CD8-positive, alpha-beta memory T cell (primary cell): ENCODE measurements at places on chromosomes 3 and 15.

- H3K36me3 ChIP-seq = no peaks in the 10 kb centered on the region
- H3K4me3 ChIP-seq = no peak overlapping the region
- H3K4me1 ChIP-seq = peaks cover 58% of the 10 kb centered on the region
Observed at GRCh38 chr3:18723206-18723810, 298.2 kb upstream of the SATB1 start.

- no peaks in the 10 kb centered on the region for H3K4me1 ChIP-seq
- H3K36me3 ChIP-seq = no peaks in the 10 kb centered on the region
- no peak overlapping the region for H3K27ac ChIP-seq
- no peak for DNase-seq
Observed at GRCh38 chr3:190356246-190356645, 31.7 kb upstream of the CLDN16 start.

DNA sequence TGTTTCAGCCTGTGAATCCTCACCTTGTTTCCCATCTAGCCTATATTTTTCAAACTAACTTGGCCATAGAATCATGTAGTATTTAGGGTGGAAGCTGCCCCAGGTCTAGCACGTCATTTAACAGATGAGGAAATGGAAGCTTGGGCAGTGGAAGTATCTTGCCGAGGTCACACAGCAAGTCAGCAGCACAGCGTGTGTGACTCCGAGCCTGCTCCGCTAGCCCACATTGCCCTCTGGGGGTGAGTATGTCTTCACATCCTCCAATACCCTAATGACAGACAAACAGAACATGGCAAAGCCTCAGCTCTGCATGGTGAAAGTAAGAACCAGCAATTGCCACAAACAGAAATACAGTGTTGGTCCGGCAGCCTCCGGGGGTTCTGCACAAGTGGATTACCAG lies 2.2 kb upstream of the CCR5 start:
- peak; percentile 61 for DNase-seq
- peak overlapping the region; percentile 22 for H3K27ac ChIP-seq
- no peaks in the 10 kb centered on the region for H3K27me3 ChIP-seq
- H3K36me3 ChIP-seq = no peaks in the 10 kb centered on the region
- peaks cover 48% of the 10 kb centered on the region for H3K4me1 ChIP-seq
- no peak overlapping the region for H3K4me3 ChIP-seq

- H3K4me3 ChIP-seq = no peak overlapping the region
- H3K27me3 ChIP-seq = no peaks in the 10 kb centered on the region
- H3K4me1 ChIP-seq = no peaks in the 10 kb centered on the region
Observed at GRCh38 chr15:93861956-93862741, 369.2 kb upstream of the MCTP2 start.

DNA sequence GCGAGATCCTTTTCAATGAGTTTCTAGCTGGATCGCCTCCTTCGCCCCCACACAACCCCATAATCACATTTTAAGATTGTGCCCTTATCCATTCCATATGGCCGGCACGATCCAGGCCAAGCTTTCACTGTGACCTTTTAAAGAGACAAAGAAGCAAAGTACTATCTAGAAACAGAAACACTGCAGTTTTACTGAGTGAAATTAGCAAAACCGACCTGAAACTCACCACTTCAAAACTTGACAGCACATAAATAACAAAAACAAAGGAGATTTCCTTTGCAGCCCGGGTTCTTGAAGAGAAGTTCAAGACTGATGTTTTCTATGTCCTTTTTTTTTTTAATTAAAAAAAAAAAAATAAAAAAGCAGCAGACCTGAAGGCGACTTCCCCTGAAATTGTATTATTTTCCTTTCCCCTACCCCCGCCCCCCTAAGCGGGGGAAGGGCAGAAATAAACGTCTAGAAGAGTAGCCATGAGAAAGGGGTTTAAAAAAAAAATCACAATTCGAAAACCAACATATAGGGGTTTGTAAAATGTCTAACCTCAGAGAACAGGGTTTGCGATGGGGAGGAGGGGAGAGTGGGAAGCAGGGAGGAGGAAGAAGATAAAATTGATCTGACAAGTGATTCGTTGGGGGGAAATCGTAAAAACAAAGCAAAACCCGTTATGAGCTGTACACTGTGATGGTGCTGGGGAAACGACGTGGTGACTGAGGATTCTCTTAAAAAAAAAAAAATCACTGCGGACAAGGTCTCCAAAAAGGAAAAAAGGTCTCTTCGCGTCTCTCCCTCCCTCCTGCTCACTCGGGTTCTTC lies 1.5 kb downstream of the SATB1 start:
- peak; percentile 63 for DNase-seq
- peaks cover 54% of the 10 kb centered on the region for H3K4me1 ChIP-seq
- no peaks in the 10 kb centered on the region for H3K36me3 ChIP-seq
- peak overlapping the region; percentile 80 for H3K4me3 ChIP-seq

GRCh38 chr15:70863450-70864218 lies 9.7 kb upstream of the LARP6 start:
- no peaks in the 10 kb centered on the region for H3K36me3 ChIP-seq
- H3K27me3 ChIP-seq = no peaks in the 10 kb centered on the region
- H3K27ac ChIP-seq = no peak overlapping the region
- H3K4me1 ChIP-seq = no peaks in the 10 kb centered on the region

GRCh38 chr3:151037746-151038477 lies 47.6 kb upstream of the MED12L start:
- no peak for DNase-seq
- no peaks in the 10 kb centered on the region for H3K27me3 ChIP-seq
- H3K36me3 ChIP-seq = no peaks in the 10 kb centered on the region
- no peak overlapping the region for H3K4me3 ChIP-seq

GRCh38 chr3:132840201-132840700 lies 118.0 kb upstream of the NPHP3 start:
- no peak overlapping the region for H3K4me3 ChIP-seq
- no peaks in the 10 kb centered on the region for H3K27me3 ChIP-seq
- H3K4me1 ChIP-seq = no peaks in the 10 kb centered on the region
- no peak for DNase-seq
- no peak overlapping the region for H3K27ac ChIP-seq

GRCh38 chr3:64462203-64462602 lies 225.6 kb downstream of the ADAMTS9 start:
- no peaks in the 10 kb centered on the region for H3K36me3 ChIP-seq
- no peak overlapping the region for H3K4me3 ChIP-seq
- H3K27ac ChIP-seq = no peak overlapping the region
- DNase-seq = no peak
- no peaks in the 10 kb centered on the region for H3K4me1 ChIP-seq

- no peak overlapping the region for H3K4me3 ChIP-seq
- DNase-seq = no peak
- no peaks in the 10 kb centered on the region for H3K36me3 ChIP-seq
- peaks cover 4% of the 10 kb centered on the region for H3K4me1 ChIP-seq
- no peaks in the 10 kb centered on the region for H3K27me3 ChIP-seq
Observed at GRCh38 chr3:49427586-49427985, 1.5 kb downstream of the NICN1 start.

- no peak overlapping the region for H3K4me3 ChIP-seq
- peak overlapping the region; percentile 29 for H3K27ac ChIP-seq
- H3K27me3 ChIP-seq = no peaks in the 10 kb centered on the region
- H3K4me1 ChIP-seq = peaks cover 15% of the 10 kb centered on the region
Observed at GRCh38 chr15:38257676-38258075, 5.0 kb downstream of the SPRED1 start.

- H3K27ac ChIP-seq = no peak overlapping the region
- no peak overlapping the region for H3K4me3 ChIP-seq
- H3K27me3 ChIP-seq = no peaks in the 10 kb centered on the region
- DNase-seq = no peak
- H3K36me3 ChIP-seq = no peaks in the 10 kb centered on the region
Observed at GRCh38 chr3:11379824-11380701, 107.9 kb downstream of the ATG7 start.

GRCh38 chr15:39504808-39505207 lies 76.1 kb upstream of the THBS1 start:
- no peak for DNase-seq
- no peak overlapping the region for H3K27ac ChIP-seq
- H3K36me3 ChIP-seq = no peaks in the 10 kb centered on the region
- H3K4me3 ChIP-seq = no peak overlapping the region
- H3K27me3 ChIP-seq = no peaks in the 10 kb centered on the region

GRCh38 chr15:28904541-28905315 lies 19.0 kb downstream of the APBA2 start:
- H3K27ac ChIP-seq = peak overlapping the region; percentile 56
- H3K36me3 ChIP-seq = no peaks in the 10 kb centered on the region
- no peaks in the 10 kb centered on the region for H3K27me3 ChIP-seq
- no peak overlapping the region for H3K4me3 ChIP-seq
- H3K4me1 ChIP-seq = peaks cover 17% of the 10 kb centered on the region

- peak overlapping the region; percentile 12 for H3K4me3 ChIP-seq
- peak; percentile 45 for DNase-seq
- H3K27me3 ChIP-seq = no peaks in the 10 kb centered on the region
- no peak overlapping the region for H3K27ac ChIP-seq
- peaks cover 68% of the 10 kb centered on the region for H3K4me1 ChIP-seq
Observed at GRCh38 chr3:143171141-143171980, 51.8 kb downstream of the CHST2 start.

DNA sequence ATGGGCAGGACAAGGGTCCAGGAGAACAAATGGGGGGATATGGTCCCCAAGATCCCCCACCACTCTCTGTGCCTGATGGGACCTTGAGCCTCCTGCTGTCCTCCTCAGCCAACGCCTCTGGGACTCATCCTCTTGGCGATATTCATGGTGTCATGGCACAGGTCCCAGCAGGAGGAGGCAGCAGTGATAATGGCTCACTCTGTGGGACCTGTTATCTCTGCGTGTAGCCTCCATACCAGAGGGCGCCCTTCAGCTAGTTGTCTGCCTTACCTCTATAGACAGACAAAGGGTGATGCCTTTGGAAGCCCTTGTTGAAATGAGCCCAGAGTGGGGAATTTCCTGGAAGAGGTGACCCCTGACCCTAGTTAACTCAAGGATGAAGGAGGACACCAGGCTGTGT lies 7.4 kb downstream of the ZBTB47 start:
- no peaks in the 10 kb centered on the region for H3K4me1 ChIP-seq
- H3K27me3 ChIP-seq = no peaks in the 10 kb centered on the region
- H3K4me3 ChIP-seq = no peak overlapping the region
- no peaks in the 10 kb centered on the region for H3K36me3 ChIP-seq

DNA sequence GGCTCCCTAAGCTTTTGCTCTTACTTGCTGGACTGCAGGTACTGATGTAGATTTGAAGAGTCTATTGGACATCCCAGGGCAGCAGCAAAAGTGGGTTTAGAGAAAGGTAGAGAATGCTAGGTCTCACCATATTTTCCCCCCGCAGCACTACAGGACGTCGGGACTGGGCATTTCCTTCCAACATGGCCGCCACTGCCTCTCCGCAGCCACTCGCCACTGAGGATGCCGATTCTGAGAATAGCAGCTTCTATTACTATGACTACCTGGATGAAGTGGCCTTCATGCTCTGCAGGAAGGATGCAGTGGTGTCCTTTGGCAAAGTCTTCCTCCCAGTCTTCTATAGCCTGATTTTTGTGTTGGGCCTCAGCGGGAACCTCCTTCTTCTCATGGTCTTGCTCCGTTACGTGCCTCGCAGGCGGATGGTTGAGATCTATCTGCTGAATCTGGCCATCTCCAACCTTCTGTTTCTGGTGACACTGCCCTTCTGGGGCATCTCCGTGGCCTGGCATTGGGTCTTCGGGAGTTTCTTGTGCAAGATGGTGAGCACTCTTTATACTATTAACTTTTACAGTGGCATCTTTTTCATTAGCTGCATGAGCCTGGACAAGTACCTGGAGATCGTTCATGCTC lies 11.2 kb downstream of the CYP8B1 start:
- H3K27me3 ChIP-seq = no peaks in the 10 kb centered on the region
- H3K4me1 ChIP-seq = no peaks in the 10 kb centered on the region
- no peak for DNase-seq
- H3K36me3 ChIP-seq = no peaks in the 10 kb centered on the region

GRCh38 chr15:25862472-25863110 lies 536 bp downstream of the ATP10A start:
- DNase-seq = no peak
- no peaks in the 10 kb centered on the region for H3K27me3 ChIP-seq
- peak overlapping the region; percentile 77 for H3K4me3 ChIP-seq
- H3K27ac ChIP-seq = peak overlapping the region; percentile 48
- H3K4me1 ChIP-seq = peaks cover 34% of the 10 kb centered on the region

DNA sequence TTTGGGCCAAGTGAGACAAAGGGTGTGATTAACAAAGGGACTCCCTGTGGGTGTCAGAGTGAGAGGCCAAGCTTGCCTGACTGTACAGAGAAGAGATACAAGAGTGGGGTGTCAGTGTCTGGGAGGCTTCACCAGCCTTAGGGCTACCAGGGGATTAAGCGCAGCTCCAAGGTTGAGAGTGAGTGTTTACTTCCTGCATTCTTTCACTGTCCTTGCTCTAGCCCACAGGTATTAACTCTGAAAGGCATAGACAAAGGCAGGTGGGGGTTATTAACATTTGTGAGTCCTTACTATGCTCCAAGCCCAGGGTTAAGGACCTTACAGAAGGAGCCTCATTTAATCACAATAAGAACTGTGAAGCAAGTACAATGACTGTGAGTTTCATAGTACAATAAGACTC lies 107.6 kb downstream of the IL20RB start:
- H3K4me1 ChIP-seq = no peaks in the 10 kb centered on the region
- H3K4me3 ChIP-seq = no peak overlapping the region
- no peak overlapping the region for H3K27ac ChIP-seq
- no peaks in the 10 kb centered on the region for H3K36me3 ChIP-seq
- no peaks in the 10 kb centered on the region for H3K27me3 ChIP-seq

- no peak overlapping the region for H3K27ac ChIP-seq
- H3K4me1 ChIP-seq = no peaks in the 10 kb centered on the region
- no peaks in the 10 kb centered on the region for H3K36me3 ChIP-seq
- DNase-seq = no peak
Observed at GRCh38 chr3:66162766-66163165, 58.0 kb upstream of the SLC25A26 start.

DNA sequence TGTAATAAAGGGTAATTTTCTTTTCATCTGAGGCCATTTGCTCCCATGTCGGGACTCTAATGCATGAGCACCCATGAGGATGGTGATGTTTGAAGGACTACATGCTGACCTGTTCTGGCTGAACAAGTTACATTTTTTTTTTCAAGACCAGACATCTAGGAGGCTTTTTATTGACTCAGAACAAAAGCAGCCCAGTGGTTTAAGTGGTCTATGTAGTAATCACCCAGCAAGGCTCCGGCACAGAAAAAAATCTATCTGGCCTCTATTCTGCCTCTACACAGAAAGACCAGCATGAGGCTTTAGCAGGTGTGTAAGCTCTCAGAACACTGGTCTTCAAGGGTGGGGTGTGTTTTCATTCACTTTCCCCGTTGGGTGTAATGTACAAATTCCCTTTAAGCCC lies 95.1 kb upstream of the ZBED2 start:
- no peak overlapping the region for H3K27ac ChIP-seq
- H3K4me3 ChIP-seq = no peak overlapping the region
- peaks cover 15% of the 10 kb centered on the region for H3K4me1 ChIP-seq
- no peaks in the 10 kb centered on the region for H3K36me3 ChIP-seq
- no peaks in the 10 kb centered on the region for H3K27me3 ChIP-seq
